ENCODE measurements at places on chromosomes 11 and 22.

GRCh38 chr11:120564573-120565311 lies 53.2 kb downstream of the GRIK4 start:
- peak; percentile 34 for DNase-seq

DNA sequence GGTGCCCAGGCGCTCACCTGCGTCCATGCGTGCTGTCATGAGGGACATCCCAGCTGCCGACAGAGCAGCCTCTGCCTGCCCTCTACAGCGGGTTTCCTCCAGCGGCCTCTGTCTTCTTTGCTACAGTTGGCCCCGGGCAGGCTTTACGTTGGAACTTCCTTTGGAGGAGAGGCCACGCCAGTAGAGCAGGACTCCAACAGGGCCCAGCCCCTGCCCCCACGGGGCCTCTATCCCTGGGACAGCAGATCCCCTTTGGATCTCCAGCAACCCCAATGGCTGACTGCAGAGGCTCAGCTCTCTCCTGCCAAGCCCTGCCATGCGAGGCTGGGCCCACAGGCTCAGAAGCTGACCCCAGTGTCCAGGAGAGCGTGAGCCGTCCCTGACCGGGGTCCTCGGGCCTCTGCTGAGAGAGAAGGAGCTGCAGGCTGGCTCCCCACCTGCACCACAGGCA lies 12.1 kb downstream of the TRPM5 start:
- no peak for DNase-seq

- peak; percentile 7 for DNase-seq
Observed at GRCh38 chr11:111777094-111778046, 11.2 kb upstream of the PPP2R1B start.

DNA sequence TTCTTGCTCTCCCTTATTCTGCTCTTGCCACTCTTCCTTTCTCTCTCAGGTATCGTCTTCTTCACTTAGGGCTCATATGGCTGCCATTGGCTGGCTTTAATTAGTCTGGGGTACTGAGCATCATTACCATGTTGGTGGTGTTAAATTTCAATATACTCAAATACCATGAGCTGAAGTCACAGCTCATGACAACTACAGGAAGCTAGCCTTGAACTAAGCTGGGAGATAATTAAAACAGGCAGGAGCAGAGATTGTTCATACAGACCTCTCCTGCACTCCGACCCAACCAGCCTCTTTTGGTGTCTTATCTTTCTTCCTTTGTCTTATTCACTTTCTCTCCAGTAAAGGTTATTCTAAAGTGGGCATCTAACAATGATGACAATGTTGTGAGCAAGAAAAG lies 130.9 kb upstream of the BLID start:
- no peak for DNase-seq

DNA sequence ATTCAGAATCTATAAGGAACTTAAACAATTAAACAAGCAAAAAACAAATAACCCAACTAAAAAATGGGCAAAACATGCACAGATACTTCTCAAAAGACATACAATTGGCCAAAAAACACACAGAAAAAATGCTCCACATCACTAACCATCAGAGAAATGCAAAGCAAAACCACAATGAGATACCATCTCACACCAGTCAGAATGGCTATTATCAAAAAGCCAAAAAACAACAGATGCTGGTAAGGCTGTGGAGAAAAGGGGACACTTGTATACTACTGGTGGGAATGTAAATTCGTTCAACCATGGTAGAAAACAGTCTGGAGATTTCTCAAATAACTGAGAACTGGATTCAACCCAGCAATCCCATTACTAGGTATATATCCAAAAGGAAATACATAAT lies 24.8 kb downstream of the ENTHD1 start:
- no peak for DNase-seq

- DNase-seq = no peak
Observed at GRCh38 chr11:7485186-7486097, at the start of gene OLFML1. Gene OLFML1, plus strand, starts transcription at chr11:7485506. Its CDS starts 370 bp downstream, at chr11:7485876.

DNA sequence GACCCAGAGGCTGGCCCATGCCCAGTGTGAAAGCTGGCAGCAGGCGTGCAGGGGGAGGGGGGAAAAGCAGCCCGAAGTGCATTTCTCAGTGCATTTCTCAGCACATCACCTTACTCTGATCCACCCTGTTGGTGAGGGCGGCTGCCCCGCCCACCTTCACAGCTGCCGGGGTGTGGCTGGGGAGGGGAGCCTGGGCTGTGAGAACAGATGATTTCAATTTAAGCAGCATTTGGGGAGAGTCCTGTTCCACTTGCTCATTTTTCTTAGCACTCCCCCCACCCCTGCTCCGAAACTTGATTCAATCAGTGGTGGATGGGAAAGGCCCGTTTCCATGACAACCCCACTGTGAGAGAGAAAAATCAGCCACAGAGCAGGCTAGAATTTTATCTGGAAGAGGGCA lies 84.8 kb downstream of the SNX19 start:
- DNase-seq = no peak

DNA sequence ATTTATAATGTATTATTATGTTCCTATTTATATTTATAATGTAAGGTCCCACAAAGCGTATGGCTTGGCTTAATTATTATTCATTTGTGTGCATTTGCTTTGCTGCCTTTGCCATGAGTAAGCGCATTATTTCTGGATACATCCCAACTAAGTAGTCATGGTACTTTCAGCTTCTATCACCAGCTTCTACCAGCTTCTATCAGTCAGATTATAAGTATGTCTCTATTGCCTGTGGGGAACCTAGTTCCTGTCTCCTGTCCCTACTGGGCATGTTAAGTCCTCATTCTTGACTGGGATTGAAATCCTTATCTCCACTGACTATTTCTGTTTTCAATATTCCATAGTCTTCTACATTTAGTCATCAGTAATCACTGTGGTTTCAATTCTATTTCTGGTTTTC lies 33.5 kb upstream of the OR10W1 start:
- DNase-seq = no peak

GRCh38 chr11:79397252-79397651 lies 43.6 kb downstream of the TENM4 start:
- DNase-seq = no peak

GRCh38 chr11:35138943-35139721 lies at the start of gene CD44:
Gene CD44, plus strand, starts transcription at chr11:35139171. Its CDS starts 133 bp downstream, at chr11:35139304.
- peak; percentile 92 for DNase-seq

DNA sequence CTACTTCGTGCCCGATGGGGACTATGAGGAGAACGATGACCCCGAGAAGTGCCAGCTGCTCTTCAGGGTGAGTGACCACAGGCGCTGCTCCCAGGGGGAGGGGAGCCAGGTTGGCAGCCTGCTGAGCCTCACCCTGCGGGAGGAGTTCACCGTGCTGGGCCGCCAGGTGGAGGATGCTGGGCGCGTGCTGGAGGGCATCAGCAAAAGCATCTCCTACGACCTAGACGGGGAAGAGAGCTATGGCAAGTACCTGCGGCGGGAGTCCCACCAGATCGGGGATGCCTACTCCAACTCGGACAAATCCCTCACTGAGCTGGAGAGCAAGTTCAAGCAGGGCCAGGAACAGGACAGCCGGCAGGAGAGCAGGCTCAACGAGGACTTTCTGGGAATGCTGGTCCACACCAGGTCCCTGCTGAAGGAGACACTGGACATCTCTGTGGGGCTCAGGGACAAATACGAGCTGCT lies 751 bp downstream of the FIBIN start:
- no peak for DNase-seq

GRCh38 chr11:12110201-12110713 lies at the start of gene MICAL2:
Gene MICAL2, plus strand, starts transcription at chr11:12110590. Its CDS starts 51,566 bp downstream, at chr11:12162156.
- DNase-seq = peak; percentile 81

DNA sequence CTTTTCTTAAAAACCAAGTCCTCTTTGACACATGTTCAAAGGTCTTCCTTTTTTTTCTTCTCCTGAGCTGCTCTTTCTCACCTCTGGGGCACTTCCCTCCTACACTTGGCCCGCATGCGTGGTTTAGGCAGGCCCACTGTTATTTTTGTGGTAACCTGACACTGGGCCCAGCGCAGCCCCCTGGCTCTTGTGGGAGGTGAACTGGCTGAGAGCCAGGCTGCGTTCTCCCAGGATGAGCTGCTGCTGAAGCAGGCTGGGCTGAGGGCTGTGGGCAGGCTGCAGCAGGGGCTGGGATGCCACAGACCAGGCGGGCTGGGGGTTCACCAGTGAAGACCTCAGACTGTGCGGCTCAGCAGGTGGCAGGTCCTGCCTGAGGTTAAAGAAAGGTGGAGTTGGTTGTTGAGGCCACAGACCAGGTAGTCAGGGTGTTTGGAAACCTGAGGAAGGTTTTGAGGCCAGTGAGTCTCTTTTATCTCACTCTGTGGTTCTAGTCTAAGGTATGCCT lies 72.4 kb downstream of the TEAD1 start:
- DNase-seq = no peak

DNA sequence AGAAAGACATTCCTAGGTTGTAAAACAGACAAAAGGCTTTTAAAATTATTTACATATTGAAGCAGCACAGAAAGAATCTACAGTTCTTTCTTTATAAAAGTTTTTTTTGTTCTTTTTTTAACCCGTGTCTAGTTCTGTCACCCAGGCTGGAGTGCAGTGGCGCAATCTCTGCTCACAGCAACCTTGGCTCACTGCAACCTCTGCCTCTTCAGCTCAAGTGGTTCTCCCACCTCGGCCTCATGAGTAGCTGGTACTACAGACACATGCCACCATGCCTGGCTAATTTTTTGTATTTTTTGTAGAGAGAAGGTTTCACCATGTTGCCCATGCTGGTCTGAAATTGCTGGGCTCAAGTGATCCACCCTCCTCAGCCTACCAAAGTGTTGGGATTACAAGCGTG lies 3.8 kb upstream of the INCENP start:
- no peak for DNase-seq

DNA sequence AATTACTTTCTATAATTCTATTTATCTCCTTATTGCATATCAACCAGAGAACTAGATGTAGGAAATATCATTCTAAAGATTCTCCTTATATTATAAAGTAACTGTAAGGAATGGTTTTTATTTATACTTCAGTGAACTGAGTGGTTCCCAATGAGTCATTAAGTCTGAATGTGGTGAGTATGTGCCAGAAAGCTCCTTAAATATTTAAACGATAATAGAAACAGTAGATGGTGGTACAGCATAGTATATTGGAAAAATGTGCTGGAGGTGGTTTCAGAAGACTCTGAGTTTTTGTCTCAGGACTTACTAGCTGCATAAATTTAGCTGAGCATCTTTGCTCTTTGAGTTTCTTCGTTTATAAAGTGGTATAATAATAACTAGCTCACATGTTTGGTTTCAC lies 653.5 kb downstream of the FAM181B start:
- DNase-seq = no peak

DNA sequence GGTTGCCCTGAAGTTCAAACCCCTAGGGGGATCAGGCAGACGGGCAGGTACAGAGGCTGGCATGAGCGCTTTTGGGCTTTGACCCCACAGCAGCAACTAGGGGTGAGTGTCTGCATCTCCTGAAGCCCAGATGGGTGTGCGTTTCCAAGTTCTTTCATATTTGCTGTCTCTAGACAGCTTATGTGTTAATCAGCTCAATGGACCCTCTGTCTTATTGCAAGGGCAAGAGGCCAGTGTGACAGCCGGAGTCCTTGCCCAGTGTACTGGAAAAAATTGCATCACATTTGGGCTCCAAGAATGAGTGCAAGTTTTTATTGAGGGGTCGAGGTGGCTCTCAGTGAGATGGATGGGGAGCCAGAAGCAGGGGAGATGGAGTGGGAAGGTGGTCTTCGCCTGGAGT lies 1863.7 kb upstream of the RAG2 start:
- DNase-seq = no peak

- no peak for DNase-seq
Observed at GRCh38 chr11:123616505-123617198, 37.8 kb downstream of the SCN3B start.

- no peak for DNase-seq
Observed at GRCh38 chr11:120794748-120795147, 229.2 kb upstream of the TBCEL start.

GRCh38 chr11:96054870-96055705 lies 131.2 kb upstream of the MTMR2 start:
- DNase-seq = no peak

GRCh38 chr11:77422687-77423086 lies 51.2 kb downstream of the PAK1 start:
- no peak for DNase-seq

DNA sequence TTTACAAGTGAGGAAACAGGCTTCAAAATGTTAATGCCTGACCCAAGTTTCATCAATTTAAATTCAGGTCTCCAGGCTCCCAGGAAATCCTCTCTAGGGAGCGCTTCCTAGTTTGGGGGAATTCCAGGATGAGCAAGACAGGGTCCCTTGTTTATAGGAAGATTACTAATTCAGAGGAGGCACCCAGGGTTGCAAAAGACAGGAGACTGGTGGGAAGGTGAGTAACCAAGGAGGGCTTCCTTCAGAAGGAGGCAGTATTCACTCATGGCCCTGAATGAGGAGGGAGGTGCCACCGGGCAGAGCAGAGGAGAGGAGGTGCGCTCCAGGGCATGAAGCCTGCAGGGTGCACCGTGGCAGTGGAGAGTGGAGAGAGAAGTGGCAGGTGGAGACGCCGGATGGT lies 1.6 kb downstream of the TMEM132A start:
- no peak for DNase-seq

GRCh38 chr11:12319988-12320387 lies 57.4 kb upstream of the PARVA start:
- DNase-seq = no peak

DNA sequence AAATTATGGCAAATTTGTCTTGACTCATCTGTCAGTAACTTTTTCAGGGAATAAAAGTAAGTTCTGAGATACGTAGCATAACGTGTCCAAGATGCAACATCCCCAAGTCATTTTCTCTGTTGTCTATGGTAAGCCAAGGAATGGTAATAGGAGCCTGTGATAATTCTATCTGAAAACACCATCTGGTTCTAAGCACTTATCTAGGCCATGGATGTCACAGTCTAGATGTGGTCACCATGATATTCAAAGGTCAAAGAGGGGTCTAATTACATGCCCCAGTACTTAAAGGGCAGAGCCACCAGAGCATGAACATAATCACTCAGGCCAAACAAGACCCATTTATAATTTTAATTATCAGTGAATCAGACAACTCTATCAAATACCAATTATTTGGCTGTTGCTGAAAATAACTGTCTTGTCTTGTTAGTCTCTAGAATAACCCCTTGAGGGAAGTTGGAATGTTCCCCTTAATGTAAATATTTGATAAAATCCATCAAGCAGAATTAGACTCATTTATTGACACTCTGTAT lies 225.1 kb upstream of the MPPED2 start:
- no peak for DNase-seq

Measured in CD4-positive, alpha-beta T cell treated with Interferon gamma for 1 hour (primary cell).